CD4-positive, alpha-beta T cell treated with Interleukin-21 for 1 hour (primary cell): ENCODE measurements at places on chromosomes 11 and 22.

DNA sequence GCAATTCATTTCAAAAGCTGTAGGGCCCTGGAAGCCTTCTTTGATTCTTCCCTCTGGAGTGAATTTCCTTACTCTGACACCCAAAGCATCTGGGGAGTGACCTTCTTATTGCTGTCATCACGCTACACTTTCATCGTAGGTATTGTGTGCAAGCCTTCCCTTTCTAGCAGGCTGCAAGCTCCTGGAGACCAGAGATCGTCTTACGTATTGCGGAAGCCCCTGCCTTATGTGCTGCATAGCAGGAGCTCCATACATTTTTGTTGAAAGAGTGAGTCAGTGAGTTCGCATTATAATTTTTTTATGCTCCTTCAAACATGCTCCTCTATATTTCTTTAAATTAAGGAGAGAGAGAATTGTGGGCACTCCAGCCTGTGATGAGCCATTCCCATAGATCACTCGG is 21.2 kb upstream of the TMEM218 start:
- DNase-seq: no peak

DNA sequence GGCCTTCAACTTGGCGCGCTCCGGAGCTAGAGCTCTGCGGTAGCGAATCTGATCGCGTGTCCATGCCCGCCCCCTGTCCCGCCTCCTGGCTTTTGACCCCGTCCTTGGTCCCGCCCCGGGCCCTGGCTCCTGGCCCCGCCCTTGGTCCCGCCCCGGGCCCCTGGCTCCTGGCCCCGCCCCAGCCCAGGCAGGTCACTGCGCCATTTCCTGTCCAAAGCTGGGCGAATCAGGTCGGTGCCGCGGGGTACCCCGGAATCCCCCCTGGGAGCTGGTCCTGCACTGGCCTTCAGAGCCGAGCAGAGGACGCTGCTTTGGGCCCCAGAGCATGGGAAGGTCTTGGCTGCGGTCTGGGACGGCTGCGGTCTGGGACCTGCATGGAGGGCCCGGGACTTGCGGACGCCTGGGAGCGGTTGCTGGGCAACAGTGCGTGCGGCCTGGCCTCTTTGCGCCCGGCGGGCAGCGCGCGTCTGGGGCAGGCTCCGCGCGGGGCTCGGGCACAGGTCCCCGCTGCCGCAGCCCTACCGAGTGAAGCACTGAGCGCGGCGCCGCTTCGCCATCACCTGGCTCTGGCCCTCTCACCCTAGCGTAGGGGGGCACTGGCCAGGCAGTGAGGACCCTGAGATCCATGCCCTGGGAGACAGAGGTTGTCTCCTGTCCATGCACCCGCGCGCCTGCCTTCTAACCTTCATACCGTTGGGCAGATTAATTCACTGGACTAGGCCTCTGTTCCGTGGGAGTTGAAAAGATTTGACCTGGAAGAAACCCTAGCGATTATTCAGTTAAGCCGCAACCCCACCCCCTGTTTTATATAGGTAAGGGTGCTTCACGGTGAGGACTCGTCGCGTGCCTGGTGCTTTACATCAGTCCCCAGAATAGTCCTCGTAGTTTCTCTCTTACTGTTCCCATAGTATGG is at the start of gene TTC12:
TSS of gene TTC12 (plus strand) at position 195 of the 913 bp plus-strand sequence. CDS start 1,675 bp downstream, outside the sequence.
- DNase-seq: peak; percentile 94

DNA sequence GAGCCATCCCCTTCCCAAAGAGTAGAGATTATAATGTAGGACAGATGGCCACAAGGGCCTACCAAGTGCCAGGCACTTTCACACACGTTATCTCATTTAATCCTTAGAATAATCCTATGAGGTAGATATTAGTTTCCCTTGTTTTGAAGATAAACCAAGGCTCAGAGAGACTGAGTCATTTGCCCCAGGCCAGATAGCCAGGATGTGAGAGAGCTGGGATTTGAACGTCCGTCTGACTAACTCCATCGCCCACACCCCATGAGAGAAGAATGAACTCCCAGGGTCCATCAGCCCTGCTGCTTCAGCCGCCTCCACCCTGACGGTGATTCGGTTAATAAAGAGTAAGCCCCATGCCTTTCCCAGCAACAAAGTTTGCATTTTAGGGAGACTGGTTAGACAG is 10.7 kb downstream of the PRG3 start:
- no peak for DNase-seq

DNA sequence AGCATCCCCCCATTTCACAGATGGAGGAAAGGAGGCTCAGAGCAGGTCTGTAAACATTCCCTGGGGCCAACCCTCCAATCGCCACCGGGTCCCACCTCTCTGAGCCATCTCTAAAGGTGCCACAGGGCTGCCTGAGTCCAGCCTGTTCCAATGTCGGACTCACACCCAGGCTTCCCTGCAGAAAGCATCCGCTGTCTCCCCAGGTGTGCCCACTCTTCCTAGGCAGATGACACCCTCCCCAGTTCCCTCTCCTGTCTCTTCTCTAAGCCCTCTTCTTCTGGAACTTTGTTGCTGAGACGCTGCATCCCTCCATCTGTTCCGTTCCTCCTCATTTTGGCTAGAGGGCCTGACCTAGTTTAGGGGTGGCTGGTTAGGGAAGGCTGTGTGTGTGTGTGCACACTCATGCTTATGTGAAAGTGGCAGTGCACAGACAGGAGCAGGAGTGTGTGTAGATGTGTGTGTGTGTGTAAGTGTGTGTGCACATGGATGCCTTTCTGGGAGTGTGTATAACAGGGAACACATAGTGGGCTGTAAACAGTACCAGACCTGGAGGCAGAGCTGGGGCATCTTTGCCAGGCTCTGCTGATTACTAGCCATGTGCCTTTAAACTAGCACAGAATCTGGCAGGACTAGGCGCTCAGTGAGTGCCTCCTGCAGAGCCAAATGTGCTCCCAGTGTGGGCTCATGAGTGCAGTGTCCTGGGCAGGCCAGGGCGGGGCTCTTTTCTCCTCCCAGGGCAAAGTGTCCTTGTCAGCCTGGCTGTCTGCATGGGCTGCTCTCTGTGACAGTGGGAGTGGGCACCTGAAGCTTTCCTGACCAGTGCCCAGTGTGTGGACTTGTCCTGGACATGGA is 77.3 kb upstream of the NECTIN1 start:
- DNase-seq: no peak

DNA sequence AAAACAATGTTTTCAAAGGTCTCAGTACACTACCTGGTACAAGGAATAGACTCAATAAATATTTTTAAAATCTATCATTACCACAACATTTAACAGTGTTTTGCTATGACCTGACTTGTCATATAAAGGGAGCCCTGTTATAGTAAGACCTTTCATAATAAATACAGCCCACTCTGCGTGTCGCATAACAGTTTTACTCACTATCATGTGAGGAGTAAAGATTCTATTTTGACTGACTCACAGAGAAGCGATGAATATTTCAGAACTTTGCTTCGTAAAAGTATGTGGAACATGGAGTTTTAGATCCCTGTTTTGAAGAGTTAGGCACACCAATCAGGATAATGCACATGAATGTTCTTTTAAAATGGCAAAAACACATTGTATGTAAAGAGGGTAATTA is 531.2 kb downstream of the KCNA4 start:
- DNase-seq: no peak

- DNase-seq: no peak
Measured at GRCh38 chr11:61544466-61544865, 35.9 kb downstream of the LRRC10B start.

DNA sequence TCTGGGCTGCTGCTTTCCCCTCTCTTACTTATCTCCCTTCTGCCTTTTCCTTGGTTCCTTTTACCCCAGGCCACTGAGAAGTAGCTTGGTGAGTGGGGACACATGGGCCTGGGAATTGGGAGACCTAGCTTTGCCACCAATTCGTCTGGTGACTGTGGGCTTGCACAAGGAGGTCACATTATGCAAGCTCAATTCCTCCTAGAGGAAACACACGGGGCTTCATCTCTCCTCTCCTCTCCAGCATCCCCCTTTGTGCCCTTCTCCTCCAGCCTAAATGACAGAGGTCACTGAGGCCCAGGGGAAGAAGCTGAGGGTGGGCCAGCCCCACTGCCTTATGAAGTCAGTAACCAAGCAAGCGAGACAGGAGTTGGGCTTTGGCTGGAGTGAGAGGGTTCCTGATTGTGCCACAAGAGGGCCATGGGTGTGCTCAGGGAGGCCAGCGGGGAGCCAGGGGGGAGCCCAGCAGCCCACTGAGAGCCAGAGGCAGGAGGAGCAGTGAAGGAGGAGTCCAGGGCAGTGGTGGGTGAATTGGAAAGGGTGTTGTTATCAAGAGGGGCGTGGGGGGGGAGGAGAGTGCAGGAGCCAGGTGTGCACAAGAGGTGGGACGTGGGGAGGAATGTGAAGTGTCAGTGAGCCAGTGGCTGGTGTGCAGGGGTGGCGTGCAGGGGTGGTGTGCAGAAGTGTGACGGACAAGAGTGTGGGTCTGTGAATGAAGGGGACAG is 2.0 kb downstream of the CLCF1 start:
- peak; percentile 45 for DNase-seq

DNA sequence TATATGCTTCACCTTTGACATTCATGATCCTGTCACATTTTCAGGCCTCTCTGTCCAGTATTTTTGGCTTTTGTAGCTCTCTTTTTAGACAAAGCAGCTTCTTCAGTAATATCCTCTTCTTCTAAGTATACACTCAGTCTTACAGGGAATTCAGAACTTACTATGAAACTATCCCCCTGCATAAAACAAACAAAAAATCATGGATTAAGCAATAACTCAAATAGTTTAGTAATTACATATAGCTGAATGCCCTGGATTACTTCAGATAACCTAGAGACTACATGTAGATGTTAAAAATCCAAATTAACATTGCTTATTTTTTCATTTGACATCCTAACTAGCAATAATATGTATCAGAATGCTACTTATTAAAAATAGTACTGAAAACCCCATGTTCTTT is 5.2 kb downstream of the TAF1D start:
- no peak for DNase-seq

DNA sequence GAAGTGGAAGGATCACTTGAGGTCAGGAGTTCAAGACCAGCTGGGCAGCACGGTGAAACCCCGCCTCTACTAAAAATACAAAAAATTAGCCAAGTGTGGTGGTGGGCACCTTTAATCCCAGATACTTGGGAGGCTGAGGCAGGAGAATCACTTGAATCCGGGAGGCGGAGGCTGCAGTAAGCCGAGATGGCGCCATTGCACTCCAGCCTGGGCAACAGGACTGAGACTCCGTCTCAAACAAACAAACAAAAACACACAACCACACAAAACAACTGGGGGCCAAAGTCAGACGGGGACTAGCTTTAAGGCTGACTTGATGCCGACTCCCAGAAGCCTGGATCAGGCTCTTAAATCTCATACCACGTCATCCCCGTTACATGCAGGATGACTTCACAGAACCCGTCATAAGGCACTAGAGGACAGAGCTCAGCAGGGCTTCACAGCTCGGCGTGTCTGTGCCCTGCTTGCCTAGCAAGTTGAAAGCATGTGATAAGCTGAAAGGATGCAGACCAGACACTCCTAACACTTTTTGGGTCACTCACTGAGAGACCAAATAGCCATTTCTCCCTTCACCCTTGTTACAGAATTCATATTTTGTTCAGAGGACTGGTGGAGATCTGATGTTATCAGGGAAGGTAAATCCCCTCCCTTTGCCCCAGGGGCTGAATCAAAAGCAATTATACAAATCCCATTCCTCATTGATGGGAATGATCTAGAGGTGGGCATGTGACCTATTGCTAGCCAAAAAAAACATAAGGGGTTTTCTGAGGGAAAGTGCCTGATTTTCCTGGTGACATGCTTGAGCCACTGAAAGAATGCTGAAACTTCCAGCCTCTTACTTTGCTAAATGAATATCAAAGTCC is 65.4 kb downstream of the GAB2 start:
- no peak for DNase-seq

DNA sequence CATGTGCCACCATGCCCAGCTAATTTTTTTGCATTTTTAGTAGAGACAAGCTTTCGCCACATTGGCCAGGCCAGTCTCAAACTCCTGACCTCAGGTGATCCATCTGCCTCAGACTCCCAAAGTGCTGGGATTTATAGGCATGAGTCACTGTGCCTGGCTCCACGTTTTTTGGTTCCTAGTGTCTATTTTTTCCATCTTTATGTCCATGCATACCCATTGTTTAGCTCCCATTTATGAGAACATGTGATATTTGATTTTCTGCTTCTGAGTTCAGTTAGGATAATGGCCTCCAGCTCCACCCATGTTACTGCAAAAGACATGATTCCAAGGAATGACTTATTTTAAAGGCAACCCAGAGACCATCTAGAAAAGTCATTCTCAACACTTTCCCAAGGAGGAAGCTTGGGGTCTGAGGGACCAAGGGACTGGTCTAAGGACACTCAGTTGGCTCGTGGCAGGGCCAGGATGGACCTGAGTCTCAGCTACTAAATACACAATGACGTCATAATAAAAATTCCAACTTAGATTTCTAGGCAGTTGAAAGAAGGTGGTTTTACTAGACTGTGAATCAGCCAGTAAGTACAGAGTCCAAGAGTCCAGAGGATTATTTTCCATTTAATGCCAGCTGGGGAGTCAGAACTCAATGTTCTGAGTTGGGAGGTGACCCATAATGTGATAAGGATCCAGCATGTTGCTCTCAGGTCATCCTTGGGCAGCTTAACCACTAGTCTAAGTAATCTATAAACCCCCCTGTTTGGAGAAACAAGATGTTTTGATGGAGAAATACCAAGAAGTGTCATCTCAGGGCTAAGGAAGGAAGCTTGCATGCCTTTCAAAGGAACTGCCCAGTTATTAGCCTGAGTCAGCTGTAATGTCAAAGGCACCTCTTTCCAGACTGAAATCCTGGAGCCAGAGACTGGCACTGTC is 39.4 kb downstream of the ABTB2 start:
- DNase-seq: no peak

DNA sequence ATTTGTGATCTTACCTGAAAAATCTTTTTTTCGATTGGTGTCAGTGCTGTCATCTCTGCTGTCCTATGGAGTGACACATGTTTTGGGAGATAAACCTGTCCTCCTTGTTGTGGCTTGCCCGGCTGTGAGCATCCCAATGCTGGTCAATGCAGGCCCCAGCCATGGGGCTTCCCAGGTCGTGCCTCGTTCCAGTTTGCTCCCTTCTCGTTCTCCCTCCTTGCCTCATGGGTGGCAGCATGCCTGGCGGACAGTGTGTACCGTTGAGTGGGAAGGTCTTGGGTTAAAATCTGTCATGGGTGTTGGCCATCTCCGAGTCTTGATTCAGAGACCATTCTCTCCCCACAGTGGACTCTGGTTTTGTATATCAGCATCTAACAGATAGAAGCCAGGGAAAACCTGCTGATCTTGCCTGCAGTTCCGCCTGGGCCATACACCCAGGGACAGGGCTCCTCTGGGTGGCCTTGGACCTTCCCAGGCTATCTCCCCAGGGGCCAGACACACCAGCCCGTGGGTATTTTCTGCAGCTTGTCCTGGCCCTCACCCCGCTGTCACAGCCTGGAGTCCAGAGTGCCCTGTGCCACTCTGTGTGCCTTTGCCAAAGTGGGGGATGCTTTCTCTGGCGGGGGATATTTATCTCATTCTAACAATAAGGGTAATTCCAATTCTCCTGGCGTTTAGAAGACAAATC is 208.1 kb downstream of the TBC1D22A start:
- no peak for DNase-seq

DNA sequence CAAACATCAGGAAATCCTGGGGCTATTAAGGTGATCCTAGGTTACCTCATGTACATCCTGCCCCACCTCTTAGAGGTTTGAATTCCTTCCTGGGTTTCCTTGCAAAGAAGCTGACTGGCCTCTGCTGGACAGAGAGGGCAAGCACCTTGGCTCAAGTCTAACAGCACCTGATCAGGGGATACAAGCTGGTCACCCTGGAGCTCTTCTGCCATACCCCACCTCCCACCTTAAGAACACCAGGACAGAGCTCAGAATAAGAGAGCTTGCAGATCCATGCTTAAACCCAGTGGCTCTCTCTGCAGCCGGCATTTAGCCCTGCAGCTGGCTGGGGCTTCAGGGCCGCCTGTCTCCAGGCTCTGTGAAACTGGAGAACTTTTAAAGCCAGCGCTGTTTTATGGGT is 386.6 kb upstream of the NARS2 start:
- DNase-seq: no peak
